Stimulated activated CD8-positive, alpha-beta memory T cell treated with anti-CD3 and anti-CD28 coated beads, Interleukin-15, amount 100 ng/mL, for 24 hours (primary cell): ENCODE measurements at places on chromosomes 7 and 10.

DNA sequence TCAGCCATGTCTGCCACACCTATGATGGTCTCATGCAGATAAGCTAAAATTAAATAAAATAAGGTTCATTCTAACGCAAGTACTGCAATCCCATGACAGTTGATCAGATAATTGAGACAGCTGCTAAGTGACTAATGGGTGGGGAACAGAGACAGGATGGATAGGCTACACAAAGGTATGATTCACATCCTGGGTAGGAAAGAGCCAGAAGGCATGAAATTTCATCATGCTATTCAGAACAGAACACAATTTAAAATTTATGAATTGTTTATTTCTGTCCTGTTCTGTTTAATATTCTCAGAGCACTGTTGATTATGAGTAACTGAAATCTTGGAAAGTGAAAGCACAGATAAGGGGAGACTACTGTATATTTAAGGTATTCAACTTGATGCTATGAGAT, 381.8 kb upstream of the SORCS1 start:
- DNase-seq: no peak

GRCh38 chr10:3779158-3779741, 5.8 kb downstream of the KLF6 start:
- DNase-seq: no peak

DNA sequence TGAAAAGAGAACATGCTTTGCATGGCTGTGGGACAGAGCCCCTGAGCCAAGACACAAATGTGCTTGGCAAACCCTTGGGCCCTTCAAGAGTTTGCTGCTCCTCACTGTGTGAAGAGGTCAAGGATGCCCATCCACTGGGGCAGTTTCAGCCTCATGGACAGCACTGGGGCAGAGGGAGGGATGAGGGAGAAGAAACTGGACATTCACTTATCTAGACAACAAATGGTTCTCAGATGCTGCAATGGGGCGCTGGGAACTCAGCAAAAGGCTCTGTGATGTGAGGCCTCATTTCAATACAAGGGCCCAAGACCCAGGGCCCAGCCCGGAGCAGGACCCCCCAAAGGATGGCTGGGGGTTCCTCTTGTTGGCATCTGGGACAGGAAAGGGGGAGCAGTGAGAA, 49.1 kb downstream of the EBF3 start:
- no peak for DNase-seq

DNA sequence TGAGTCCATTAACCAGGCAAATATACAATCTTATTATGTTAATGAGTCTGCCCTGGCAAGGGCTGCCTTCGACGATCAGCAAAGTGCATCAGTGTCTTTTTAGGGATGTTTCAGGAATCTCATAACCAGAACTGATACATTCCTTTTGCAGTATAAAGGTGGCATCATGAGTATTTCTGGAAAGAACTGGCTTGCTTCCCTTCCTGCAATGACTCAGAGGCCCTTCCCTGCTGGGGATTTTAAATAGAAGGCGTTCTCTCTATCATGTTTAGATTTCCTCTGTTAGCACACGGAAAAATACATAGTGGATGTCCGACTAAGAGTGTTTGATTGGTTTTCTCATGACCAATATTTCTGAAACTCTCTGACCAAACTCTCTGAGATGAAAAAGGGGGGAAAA, 1.8 kb downstream of the NPS start:
- DNase-seq: no peak

DNA sequence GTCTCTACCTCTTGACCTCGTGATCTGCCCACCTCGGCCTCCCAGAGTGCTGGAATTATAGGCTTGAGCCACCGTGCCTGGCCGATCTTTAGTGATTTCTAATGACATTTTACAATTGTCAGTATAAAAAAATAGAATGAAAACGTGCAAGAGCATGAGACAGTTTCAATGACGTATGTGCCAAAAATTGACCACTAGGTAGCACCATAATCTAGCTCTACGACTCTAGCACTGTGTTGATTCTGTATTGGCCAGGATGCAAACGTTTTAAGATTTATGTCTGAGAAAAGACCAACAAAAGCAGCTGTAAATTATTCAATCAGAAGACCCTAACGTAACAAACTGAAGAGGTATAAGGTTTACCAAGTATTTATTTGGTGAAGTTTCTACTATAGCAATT, 25.4 kb upstream of the EXOC6 start:
- no peak for DNase-seq

- DNase-seq: no peak
Observed at GRCh38 chr7:114981323-114981722, 59.4 kb downstream of the MDFIC start.

DNA sequence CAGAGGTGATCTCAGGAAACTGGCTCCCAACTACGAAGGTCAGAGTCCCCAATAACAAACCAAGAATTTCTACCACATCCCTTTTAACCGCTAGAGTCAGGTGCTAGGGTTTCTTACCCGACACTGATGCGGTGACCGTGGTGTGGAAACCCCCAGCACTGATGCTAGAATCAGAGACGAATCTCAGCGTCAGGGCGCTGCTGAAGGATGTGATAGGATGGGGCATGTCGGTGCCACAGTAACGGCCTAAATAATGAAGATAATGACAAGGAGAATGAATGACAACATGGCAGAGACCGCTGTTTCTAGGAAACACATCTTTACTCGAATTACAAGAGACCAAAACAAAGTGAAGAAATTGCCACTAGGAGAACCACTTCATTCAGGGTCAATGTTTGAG, 131.1 kb upstream of the RSU1 start:
- DNase-seq: no peak

GRCh38 chr10:23362879-23363792, 18.5 kb upstream of the C10orf67 start:
- no peak for DNase-seq

- no peak for DNase-seq
Observed at GRCh38 chr7:81317741-81318140, 398.9 kb upstream of the SEMA3C start.

DNA sequence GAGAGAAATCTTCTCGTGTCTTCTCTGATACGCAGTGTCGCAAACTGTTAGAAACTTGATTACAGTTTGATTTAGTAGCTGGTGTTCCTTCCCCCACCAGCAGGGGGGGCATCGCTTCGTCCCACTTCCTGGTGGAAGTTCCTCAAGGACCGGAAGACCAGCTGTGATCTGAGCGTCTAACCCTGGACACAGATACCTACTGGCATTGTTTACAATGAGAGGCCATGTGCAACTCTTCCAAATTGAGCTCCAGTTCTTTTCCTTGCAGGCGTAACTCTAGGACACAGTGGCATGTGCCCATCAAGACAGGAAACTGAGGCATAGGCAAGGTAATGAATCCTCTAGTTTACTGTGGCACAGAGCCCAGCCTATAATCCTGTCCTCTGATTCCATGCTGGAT, 219.0 kb downstream of the CCDC3 start:
- no peak for DNase-seq

GRCh38 chr7:43954524-43955228, 28.4 kb downstream of the UBE2D4 start:
- DNase-seq: no peak

DNA sequence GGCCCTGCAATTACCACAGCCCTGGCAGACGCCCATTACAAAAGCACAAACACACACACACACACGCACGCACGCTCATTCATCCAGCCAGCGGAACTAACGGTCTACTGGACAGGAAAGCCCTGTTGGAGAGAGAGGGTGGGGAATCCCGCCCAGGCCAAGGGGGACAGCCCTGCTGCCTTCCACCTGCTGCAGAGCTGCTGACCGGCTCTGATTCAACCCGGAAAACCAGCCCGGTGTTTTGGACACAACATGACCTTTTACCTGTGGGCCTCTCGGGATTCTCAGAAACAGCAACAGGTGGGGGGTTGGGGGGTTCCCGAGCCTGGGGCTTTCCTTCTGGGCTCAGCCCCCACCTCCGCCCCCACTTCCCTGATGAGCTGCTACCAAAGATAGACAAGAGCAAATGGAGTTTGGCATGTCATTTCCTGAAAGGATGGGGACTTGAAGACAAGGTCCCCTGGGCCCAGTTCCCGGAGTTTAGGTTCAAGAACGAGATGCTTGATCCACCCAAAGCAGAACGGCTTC, 18.5 kb upstream of the SERPINE1 start:
- no peak for DNase-seq

- DNase-seq: no peak
Observed at GRCh38 chr7:38465956-38466355, 165.2 kb downstream of the AMPH start.

DNA sequence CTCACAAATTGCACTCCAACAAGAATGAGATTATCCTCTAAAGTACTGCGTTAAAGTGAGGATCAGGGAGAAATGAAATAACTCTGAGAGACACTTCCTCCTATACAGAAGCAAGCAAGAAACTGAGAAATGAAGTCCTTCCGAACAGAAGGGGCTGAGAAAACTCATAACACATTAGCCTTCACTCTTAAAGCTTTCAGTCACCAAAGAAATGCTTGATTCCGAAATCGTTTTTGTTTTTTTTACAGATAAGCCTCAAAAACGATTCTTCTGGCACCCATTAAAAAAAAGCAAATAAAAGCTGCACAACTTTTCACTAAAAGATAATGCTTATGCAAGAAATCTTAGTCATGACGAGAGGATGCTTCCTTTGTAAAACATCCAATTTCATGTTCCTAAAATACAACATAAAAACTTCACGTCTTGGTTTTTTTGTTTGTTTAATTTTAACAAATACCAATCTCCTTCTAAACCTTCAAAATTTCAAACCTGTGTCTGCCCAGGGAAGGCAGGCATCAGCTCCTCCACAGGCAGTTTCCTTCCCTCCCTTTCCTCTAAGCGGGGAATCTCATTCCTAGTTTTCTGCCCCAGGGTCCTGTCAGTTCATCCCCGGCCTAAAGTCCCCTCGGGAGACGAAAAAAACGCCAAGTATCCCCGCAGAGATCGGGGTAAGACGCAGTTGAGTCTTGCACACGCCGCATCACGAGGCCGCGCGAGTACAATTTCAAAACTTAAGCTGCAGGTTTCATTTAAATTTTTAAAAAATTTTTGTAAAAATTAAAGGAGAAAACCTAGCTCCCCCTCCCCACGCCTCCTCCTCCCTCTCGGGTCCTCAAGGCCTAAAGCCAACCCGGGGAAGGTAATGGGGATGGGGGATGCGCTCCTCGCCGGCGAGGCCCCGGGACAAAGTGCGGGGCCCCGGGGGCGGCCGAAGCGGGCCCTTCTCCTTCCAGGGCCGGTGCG, 1.1 kb downstream of the BAZ1B start:
- no peak for DNase-seq
